ENCODE measurements at places on chromosomes 1 and 21.

DNA sequence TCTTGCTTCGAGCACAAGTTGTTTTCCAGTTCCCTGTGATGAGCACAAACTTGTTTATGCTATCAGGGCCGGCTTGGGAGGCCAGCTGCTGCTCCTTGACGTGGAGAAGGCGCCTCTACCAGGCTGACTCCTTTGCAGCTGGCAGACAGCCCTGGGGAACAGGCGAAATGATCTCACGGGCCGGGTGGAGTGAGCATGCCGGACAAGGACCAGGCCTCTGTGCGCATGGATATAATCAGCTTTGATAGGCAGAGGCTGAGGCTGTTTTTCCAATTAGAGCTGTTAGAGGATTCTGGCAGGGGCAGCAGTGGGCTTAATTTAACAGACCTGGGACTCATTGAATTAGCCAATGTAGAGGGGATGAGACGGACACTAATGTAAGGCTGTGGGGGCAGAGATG, 38.9 kb downstream of the FAM163A start:
- DNase-seq, result no peak

GRCh38 chr1:19804831-19805251, 5.1 kb upstream of the TMCO4 start:
- DNase-seq, result no peak

DNA sequence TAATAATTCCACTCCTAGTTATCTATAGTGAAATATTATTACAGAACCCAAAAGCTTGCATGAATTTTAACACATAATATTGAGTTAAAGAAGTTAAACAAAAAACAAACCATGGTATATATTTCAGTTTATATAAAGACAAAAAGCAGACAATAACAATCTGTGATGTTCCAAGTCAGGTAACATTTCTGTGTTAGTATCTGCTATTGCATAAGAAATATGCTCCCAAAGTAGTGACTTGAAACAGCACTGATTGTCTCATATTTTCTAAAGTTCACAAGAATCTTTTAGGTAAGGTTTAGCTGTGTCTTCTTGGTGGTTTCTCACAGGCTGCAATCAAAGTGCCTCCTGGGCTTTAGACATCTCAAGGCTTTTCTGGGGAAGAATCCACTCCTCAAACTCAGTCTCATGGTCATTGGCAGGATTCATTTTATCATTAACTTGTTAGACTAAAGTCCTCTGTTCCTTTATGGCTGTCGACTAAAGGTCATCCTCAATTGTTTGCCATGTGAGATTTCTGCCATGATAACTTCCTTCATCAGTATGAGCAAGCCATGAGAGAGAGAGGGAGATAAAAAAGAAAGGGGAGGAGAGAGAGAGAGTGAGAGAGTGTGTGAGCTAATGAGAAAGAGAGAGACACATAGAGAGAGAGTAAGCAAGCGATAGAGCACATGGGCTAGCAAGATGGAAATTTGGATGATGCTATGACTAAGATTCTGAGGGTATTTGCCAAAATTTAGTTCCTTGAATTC, 19.9 kb downstream of the GBP1 start:
- DNase-seq, result no peak

GRCh38 chr1:202981939-202982338, 14.9 kb upstream of the CYB5R1 start:
- DNase-seq, result no peak

GRCh38 chr1:116139592-116140134, 28.5 kb downstream of the MAB21L3 start:
- DNase-seq, result no peak

DNA sequence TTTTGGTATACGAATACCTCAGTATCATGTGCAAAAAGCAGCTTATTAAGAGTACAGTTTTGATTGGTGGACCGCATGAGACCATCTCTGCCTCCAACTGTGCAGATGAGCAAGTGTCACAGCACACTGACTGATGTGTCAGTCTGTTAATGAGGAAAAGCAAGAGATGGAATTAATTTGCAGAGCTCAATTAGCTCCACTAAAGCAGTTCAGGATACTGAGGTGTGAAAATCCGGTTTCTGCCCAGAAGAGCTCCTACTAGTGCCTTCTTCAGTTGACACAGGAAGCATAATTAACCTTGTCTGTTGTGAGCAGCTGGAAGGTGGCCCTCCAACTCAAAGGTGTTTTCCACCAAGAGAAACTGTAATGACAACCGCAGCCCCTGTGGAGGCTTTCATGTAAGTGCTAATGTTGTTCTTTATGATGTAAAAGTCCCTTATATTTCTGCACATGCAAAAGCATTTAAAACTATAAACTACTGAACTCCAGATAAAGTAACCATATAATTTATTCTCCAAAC, 44.3 kb downstream of the PCNX2 start:
- no peak for DNase-seq

GRCh38 chr1:59481881-59482505, 185.1 kb downstream of the FGGY start:
- DNase-seq, result no peak

GRCh38 chr1:93344886-93345632, 648 bp upstream of the DR1 start:
- no peak for DNase-seq

GRCh38 chr21:31667639-31668038, 8.1 kb downstream of the SOD1 start:
- no peak for DNase-seq

DNA sequence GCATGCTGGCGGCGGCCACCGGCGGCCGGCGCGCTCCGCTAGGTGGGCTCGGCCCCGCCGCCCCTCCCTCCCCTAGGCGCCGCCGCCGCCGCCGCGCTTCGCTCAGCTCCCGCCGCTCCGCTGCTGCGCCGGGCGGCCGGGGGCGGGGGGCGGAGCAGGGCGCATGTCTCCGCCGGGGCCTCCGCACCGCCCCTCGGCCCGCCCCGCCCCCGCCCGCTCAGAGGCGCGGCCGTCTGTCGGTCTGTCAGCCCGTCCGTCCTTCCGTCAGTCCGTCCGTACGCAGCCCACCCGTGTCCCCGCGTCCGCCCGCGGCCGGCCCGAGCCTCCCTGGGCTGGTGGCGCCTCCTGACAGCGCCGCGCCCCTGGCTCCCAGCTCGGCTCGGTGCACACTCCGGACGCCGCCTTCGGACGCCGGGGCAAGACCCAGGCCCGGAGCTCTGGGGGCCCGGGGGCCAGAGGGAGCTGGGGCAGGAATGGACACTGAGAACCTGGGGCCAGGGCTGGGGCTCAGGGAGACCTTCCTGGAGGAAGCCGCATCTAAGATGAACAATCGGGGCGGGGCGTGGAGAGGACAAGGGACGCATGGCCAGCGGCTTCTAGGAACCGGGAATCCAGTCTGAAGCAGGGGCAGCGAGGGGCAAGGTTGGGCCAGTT, at the start of gene GPR153:
TSS of gene GPR153 (minus strand) at position 138 of the 654 bp plus-strand sequence. CDS start 6,193 bp downstream, outside the sequence.
- no peak for DNase-seq

DNA sequence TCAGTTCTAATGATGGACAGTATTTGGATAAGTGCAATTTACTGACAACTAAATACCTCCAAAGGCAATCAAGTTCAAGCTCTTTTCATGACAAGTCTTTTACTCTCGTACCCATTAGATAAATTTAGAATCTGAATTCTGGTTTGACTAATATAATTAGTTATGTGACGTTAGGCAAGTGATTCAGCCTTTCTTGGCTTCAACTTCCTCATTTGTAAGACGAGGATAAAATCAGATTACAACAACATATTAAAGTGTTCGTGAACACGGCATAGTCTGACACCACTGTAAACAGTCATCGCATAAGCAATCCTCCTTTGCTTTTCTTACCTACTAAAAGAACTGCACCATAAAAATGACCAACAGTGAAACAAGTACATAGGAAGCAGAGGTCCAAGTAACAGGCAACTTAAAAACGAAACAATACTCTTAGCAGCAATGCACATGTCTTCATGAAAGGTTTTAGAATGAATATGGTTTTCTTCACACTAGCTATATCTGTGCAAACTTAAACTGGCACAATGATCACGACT, 25.7 kb downstream of the COA6 start:
- no peak for DNase-seq

DNA sequence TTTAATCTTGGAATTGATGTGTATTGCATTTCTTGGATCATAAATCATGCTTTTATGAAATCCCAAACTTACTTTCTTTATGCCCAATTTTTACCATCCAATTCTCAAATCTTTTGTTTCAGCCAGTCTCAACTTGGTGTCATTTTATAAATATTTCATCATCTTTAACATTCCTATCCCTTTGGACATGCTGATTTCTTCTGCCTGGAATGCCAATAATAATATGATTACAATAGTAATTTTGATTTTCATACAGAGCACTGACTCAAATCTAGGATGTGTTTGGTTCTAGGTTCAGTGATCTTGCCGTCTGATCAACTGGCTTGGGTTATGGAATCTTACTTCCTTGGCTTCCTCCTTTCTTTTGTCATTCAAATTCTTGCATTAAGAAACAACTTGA, 12.8 kb downstream of the RRP15 start:
- DNase-seq, result no peak

All from activated CD8-positive, alpha-beta memory T cell treated with anti-CD3 and anti-CD28 coated beads for 1 hour (primary cell).